Stimulated activated CD4-positive, alpha-beta T cell treated with anti-CD3 and anti-CD28 coated beads, Interleukin-15, amount 100 ng/mL, for 48 hours (primary cell): ENCODE measurements at places on chromosomes 12 and 14.

- no peak for DNase-seq
These were observed 85.8 kb upstream of the MAP1LC3B2 start for GRCh38 chr12:116473416-116473815.

DNA sequence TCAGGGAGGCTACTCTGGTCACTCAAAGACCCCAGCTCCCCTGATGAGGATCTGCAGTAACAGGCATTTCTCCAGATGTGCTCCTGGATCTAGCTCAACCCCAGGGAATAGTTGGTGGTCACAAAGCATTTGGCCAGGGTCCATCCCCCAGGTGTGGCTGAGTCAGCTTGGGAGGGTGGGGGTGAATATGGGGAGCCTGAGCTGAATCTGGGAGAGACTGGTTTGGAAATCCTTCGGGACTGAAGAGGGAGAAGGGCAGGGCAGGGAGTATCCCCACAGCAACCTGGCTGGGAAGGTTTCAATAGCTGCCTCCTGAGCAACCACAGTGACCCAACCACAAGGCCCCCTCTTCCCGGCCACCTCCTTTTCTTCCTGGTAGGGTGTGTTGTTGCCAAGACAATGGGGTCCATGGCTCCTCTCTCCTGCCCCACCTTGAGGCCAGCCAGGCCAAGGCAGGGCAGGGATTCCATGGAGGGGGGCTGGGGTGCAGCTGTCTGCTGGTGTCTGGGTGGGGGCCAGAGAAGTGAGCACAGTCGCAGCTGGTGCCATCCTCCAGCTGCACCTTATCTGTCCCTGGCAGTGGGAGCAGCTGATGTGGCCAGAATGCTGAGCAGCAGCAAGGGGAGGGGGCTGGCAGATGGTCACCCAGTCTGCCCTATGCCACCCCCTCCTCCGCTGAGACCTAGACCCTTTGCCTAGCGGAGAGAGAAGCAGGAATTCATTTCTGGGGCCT lies 5.5 kb downstream of the ASIC1 start:
- no peak for DNase-seq

DNA sequence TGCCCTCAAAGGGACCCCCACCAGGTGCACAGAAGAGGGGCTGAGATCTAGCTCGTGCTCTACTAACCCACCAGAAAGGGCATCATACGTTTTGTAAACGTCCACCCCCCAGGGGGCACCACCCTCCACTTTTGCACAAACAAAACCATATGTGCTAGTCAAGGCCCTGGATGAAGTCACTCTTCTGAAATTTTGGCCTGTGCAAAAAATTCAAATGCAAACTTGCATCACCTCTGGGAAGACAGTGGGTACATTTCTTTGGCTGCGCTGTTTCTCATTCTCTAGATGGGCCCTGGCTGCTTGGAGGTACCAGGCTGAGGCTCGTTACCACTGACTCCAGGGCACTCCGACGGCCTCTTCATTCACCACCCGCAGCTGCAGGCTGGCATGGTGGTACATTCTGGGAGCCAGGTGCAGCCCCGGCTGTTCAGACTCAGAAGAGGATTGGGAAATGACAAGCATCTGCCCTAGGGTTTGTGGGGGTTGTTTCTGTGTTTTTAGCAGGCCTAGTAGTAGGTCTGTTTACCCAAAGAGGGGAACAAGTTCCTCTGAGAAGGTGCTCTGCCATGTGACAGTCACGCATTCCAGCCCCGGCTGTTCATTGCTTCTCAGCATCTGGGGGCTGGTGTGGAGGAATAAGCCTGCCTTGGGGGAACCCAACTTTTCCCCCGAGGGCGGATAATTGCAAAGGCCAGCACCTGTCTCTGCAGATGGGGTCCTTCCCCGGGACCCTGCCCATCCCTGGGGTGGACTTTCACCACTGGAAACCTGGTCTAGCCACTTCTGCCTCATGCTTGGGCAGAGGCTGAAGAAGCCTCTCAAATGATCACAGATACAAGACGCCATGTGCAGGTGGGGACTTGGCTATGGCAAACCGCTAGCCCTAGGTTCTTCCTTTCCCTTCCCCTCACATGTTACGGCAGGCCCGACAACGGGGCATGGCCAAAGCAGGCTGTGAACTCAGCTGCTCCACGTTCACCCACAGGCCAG lies 147.6 kb downstream of the DPF3 start:
- no peak for DNase-seq

GRCh38 chr14:99436247-99437180 lies 44.1 kb downstream of the SETD3 start:
- DNase-seq, result no peak

DNA sequence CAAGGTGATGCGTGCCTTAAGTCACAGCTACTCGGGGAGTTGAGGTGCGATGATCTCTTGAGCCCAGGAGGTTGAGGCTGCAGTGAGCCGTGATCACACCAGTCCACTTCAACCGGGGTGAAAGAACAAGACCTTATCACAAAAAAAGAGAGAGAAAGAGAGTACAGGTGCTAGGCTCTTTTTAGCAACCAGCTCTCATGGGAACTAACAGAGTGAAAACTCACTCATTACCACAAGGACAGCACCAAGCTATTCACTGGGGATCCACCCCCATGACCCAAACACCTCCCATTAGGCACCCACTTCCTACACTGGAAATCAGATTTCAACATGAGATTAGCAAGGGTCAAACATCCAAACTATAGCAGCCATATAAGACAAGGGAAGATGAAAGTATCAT lies 164.2 kb downstream of the NDUFA12 start:
- no peak for DNase-seq

- no peak for DNase-seq
These were observed 52.9 kb downstream of the ATL1 start for GRCh38 chr14:50612806-50613205.

DNA sequence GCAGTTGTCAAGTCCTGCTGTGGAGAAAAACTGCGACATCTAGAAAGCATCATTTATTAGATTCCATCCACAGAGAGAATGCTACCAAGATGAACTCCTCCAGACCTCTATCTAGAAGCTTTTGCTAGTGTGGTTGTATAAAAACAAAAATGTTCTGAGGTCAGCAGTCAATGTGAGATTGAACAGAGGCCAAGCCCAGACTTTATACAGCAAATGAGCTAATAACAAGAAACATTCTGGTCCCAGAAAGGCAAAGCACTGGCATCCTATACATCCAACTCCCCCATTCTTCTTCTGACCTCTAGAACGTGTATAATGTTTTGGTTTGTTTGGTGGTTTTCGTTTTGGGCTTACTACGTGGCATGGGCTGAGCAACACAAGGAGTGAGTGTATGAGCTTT lies 26.7 kb upstream of the RIN3 start:
- DNase-seq, result no peak

DNA sequence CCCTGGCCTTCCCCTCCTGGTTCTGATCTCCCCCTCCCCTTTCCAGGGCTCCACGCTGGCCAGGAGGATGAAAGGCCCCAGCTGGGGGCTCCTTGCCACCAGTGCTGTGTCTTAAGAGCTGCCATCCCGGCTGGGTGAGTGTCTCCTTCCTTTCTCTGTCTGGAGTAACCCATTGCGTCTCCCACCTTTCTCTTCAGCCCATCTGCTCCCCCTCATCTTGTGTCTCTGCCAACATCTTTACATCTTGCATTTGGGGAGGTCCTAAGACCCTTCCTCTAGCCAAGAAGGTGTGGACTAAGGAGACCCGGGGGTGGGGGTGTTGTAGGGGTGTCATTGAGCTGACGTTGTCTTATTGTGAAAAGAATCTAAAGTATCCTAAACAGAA lies 505 bp downstream of the BCL2L2 start:
- DNase-seq, result no peak

DNA sequence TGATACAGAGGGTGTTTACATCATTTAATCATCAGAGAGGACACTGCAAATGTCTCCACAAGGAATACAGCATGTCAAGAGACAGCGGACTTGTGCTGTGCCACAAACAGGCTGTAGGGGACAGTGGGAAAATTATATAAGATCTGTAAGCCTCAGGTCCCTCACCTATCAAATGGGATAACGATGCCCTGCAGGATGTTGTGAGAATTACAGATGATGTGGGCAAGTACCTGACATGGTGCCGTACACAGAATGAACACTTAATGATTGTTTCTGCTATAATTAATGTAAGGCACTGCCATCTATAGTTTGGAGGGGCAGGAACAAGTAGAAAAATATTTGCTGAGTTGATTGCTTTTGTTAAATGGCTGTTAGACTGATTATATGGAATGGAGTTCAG lies 81.9 kb upstream of the GTF2A1 start:
- DNase-seq, result no peak

DNA sequence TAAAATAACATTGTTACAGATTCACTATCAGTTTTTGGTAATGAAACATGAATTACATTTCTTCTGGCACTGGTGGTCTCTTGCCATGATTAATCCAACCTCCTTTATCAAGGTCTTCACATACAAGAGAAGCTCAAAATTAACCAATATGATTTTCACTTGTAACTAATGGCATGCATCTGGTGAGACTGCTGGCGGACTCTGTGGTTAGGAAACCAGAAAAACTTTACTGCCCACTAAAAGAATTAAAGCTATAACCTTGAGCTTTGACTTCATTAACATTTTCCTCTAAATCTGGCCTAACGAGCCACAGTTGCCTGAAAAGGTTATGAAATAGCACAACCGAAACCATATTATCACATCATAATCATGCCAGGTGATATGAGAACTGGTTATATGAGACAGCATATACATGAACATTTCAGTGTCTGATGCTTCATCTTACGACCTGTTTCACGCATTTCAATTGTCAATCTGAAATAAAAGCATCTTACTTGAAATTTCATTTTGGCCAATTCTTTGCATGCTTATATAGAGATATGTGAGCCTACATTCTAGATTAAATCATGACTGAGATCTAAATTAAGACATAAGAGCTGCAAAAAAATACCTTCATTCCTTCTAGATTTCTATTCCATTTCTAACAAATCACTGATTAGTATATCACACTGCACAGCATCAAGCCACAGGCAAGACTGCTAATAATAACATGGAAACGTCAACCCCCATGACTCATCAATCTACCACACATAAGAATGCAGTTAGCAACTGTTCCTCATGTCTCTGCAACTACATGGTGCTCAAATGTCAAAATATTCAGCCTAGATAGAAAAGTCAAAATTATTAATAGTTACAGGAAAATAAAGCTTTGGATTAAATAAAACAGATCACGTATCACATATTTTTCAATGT lies 89.3 kb downstream of the OSBPL8 start:
- no peak for DNase-seq

DNA sequence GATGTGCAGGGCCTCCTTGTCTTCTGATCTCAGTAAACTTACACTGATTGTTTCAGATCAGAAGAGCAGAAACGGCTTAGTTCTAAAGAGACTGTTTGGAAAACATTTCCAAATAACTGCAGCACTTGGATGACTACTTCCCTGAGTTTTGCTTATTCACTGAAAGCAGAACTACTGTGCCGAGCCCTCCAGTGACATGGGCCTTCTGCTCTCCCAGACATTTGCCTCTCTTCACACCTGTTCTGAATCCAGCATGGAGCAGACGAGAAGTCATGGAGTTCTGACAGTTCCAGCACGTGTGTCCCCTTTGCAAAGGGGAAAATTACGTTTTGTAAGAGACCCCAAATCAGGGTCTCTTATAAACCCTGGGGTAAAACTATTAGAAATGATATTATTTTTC lies 31.4 kb downstream of the ETNK1 start:
- DNase-seq, result no peak

GRCh38 chr12:112219195-112219594 lies 93.8 kb downstream of the TRAFD1 start:
- no peak for DNase-seq

DNA sequence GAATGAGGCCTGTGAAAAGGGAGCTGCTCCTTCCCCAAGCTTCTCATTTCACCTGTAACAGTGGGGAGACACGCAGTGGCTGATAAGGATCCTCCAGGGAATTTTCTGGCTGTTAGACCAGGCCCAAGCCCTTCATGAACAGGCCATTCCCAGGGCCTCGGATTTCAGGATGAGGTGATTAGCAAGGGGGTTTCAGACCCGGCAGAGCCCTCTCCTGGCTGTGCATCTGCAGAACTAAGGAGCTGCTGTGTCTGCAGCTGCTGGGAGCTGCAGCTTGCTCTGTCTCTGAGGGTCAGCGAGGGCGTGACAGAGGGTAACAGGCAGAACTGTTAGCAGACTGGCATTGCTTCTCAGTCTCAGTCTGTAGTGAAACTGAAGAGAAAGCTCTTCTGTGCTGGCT lies 110.4 kb downstream of the KCNA5 start:
- no peak for DNase-seq

- DNase-seq, result no peak
These were observed 25.4 kb downstream of the RTRAF start for GRCh38 chr14:52014601-52015267.

DNA sequence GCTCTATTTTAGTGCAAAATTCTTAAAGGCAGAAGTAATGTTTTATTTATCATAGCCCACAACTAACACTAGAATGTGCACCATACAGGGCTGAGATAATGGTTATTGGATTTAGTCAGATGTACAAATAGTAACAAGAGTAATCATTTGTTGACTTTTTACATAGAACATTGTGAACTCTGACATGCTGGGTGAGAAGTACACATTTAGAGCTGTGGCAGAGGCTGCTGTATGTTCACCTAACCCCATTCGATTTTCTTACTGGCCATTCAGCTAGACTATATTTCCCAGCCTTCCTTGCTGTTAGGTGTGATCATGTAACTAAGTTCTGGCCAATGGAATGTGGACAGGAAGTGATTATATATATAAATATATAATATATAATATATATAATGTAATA lies 89.1 kb downstream of the DRAM1 start:
- no peak for DNase-seq
